ENCODE measurements at places on chromosomes 7 and 10.

DNA sequence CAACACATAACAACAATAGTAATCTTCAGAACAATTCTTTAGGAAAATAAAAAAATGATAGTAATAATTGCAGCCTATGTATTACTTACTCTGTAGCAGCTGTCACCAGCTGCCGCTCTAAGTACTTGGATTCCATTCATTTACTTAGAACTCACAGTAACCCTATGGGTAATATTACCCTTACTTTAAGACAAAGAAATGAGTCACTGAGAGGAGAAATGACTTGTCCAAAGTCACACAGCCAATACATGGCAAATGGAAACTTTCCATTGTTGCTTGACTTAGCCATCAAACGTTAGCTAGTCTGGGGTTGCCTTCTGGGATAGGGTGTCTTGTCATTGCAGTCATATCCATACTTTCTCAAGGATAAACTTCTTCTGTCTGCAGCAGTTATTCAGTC, 3.6 kb downstream of the CCNY start:
- DNase-seq, result no peak

DNA sequence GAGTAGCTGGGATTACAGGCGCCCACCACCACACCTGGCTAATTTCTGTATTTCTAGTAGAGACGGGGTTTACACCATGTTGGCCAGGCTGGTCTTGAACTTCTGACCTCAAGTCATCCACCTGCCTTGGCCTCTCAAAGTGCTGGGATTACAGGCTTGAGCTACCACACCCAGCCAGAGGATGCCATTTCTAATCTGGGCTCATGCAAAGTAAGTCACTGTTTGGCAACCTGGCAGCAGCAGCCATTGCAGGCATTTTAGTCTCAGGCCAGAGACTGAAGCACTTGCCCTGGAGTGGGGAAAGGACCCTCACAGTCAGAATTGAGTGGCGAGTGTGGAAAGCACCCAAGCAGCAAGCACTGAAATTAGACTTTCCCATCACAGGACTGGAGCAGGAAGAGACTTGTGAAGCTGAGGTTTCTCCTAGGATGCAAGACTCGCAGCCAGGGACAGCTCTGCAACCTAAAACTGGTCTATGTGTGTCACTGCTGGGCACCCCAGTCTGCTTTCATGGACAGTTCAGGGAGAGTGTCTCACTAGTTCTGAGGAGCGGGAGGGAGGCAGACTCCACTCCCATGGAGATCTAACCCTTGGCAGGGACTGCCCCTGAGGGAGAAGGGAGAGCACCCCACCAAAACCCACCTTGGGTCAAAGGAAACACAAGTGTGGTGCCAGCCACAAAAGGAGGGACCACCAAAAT, 27.6 kb downstream of the SNX13 start:
- DNase-seq, result no peak

DNA sequence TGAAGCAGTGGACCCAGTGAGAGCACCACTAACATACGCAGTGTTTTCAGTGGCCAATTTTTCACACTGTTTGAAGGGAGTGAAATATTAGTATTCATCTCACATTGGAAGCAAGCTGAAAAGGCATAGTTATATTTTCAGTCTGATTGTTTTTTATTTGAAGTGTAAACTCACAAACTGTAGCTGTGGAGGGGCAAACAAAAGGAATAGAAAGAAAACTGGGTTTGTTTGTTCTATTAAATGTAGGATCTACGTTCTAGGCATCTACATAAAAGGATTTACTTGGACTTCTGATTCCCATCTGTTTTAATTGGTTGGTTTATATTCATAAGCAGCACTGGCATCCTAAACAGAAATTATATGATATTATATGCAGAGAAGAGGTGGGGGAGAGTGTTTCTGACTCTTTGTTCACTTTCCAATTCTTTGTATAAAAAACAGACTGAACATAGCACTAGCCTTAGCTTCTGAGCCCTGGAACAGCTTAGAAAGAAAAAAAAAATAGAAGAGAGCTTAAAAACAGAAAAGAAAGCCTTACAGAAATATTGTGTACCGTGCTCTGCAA, 447.8 kb upstream of the KCND2 start:
- no peak for DNase-seq

DNA sequence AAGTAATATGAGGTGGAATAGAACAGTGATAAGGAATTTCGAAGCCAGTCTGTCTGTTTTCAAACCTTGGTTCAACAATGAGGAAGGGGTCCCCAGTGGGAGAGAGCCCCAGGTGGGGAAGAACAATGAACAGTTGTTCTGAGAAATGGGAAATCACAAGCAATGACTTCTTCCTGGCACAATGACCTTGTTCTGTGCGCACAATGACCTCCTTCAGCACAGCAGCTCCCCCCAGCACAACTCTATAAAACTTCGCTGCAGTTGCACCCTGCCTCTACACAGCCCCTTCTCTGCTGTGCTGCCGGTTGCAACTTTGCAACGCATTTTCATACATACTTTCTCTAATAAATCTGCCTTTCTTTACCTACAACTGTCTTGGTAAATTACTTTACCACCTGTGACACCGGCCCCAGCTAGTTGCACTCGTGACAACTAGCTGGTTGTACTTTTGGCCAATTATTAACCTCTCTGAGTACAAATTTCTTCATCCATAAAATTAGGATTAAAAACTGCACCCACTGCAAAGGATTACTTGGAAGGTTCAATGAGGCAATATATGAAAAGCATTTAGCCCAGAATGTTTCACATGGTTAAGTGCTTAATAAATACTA, 40.5 kb downstream of the ASB4 start:
- no peak for DNase-seq

DNA sequence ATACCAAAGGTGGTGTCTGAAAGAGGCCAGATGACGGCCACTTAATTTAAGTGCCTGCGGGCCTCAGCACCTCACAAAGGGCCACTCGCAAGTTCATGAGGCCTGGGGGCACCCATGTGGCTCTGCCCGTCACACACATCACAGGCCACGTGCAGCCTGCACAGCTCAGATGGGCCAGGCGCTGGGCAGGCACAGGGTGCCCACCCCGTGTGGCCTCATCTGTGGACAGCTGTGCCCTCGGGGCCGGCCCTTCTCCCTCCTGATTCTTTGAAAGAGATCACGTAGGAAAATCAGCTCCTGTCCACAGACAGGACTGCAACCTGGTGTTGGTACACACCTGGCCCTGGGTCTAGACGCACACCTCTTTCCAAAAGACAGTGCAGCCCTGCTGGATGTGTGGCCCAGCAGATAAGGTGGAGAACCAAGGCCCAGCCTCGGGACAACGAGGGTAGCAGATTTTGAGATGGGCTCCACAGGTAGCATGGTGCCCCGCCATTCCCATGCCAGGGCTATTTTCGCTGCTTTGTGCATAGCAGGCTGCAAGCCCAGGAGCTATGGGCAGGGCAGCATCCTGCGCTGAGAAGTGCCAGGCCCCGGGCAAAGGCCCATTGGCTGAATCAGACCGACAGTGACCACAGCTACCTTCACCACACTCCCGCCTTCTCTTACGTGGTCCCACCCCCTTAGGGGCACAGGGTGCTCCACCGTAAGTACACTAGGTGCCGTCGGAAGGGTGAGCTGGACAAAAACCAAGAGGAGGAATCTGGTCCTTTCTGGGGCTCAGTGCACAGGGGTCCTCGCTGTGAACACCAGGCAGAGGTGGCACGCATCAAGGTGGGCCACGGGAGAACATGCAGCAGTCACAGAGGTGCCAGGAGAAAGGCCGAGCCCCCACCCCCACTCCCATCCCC, 124.5 kb downstream of the EBF3 start:
- no peak for DNase-seq

DNA sequence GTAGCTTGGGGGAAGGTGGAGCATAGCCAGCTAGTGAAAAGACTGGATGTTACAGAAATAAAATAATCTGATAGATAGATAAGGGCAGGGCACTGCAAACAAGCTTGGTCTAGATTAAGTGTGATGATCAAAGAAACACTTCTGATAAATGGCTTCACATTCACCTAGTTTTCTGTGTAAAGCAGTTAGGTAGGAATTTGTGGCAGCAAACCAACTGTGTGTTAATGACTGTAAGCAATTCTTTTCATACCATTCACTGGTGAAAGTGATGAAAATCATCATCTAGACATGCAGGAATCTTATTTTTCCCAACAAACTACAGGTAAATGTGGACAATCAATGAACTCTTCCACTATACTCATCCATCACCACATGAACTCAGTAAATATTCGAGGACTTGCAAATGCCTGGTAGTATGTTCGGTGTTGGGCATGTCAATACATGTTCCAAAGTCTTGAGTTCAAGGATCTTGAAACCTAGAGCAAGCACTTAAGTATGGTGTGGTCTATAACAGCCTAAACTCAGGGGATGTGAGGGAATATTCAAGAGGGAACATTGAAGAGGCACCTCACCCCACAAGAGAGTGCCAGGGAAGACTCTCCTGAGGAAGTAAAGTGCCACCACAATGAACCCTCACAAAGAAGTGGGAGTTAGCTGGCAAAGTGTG, 20.5 kb downstream of the PON3 start:
- DNase-seq, result no peak

DNA sequence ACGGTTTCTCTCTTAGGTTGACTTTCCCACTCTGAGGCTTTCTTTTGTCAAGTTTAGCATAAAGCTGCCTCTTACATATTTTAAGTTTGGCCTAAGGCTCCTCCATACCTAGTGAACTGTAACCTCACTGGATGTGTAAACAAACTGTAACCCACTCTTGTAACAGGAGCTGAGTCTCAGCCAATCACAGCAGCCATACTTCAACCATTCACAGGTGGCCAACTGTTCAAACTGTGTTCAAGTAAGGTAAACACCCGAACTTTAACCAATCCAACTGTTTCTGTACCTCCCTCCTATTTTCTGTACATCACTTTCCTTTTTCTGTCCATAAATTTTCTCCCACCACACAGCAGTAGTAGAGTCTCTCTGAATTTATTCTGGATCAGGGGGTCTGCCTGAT, 7.7 kb upstream of the NRBF2 start:
- no peak for DNase-seq

DNA sequence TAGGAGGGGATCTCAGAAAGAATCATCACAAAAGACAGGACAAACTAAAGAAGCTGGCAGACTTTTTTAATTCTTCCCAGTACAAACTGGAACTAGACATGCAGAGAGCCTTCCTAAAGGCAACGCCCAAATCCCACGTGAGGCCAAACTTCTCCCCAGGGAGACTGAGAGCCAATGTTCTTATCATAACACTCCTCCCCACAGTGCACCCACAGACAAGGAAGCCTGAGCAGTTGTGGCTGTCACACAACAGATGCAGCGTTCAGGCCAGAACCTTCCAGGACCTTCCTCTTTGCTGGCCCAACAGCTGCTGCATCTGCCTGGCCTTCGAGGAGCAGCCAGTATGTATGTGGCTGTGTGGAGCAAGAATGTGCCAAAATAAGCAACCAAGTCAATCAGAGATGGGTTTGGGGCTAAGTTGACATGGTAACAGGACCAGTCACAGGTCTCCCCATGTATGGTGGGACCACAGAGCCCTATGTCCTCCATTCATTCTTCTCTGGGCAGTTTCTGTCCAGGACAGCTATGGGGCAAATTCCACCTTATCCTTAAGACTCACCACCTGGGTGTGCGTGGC, 34.9 kb downstream of the SRPK2 start:
- no peak for DNase-seq

GRCh38 chr10:3808689-3809199, 23.7 kb upstream of the KLF6 start:
- no peak for DNase-seq

- no peak for DNase-seq
These were observed 1335.9 kb upstream of the SORCS1 start for GRCh38 chr10:108500396-108500795.

DNA sequence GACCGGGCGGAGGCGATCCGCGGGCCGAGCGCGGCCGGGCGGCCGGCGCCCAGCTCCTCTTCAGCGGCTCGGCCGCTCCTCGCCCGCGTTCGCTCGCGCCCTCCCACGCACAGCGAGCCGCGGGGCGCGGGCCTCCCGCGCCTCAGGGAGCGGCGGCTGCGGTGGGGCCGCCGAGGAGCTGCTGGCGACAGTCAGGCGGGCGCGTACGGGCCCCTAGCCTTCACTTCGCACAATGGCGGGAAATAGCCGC, at the start of gene MCMBP:
Gene MCMBP, minus strand, starts transcription at position 234 of the 250 bp plus-strand sequence. CDS start 259 bp downstream, outside the sequence.
- no peak for DNase-seq

GRCh38 chr10:114871379-114871778, 49.8 kb downstream of the FHIP2A start:
- DNase-seq, result no peak

GRCh38 chr7:29086545-29086944, 59.8 kb downstream of the CPVL start:
- no peak for DNase-seq

Measured in activated gamma-delta T cell (primary cell).